ENCODE measurements at places on chromosomes 12 and 14.

DNA sequence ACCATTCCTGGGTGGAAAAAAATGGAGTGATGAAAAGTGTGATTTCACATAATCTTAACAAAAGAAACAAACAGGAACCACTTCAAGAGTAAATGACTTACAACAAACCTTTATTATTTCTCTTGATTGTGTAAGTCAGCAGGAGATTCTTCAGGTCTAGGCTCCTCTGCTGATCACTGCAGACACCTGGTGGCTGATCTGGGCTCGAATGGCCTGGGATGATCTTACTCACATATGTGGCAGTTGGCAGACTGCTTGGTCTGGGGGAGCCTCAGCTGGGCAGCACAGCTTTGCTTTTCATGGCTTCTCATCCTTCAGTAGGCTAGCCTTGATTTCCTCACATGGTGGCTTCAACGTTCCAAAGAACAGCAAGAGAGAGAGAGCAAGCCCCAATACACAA, 215.4 kb upstream of the PRICKLE1 start:
- DNase-seq = no peak

DNA sequence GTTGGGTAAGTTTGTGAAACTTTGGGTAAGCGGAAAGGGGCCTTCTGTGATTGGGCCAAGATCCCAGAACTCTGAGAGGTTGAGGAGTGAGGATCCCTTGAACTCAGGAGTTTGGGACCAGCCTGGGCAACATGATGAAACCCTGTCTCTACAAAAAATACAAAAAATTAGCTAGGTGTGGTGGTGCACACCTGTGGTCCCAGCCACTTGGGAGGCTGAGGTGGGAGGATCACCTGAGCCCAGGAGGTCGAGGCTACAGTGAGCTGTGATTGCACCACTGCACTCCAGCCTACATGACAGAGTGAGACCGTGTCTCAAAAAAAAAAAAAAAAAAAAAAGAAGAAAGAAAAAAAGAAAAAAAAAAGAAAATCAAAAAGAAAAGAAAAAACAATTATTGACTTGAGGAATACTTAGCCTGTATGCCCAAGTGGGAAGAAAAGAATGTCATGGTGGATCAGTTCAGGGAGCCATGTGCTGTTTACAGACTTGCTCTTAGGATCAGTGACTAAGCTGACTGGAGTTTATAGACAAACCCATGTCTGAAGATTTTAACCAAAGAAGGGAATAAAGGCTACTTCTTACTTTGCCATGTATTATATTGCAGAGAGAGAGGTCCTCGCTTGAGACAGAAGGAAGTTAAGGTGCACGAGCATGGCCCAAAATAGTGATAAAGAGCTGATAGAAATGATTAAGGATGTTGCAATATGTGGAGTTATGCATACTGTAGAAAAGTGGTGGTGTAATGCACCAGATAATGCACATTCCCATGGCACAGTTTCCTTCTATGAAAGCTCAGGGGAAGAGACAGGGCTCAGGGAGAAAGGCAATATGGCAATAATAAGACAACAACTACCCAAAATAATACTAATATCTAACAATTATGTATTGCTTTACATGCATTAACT, 881 bp downstream of the HSD17B6 start:
- DNase-seq = no peak

DNA sequence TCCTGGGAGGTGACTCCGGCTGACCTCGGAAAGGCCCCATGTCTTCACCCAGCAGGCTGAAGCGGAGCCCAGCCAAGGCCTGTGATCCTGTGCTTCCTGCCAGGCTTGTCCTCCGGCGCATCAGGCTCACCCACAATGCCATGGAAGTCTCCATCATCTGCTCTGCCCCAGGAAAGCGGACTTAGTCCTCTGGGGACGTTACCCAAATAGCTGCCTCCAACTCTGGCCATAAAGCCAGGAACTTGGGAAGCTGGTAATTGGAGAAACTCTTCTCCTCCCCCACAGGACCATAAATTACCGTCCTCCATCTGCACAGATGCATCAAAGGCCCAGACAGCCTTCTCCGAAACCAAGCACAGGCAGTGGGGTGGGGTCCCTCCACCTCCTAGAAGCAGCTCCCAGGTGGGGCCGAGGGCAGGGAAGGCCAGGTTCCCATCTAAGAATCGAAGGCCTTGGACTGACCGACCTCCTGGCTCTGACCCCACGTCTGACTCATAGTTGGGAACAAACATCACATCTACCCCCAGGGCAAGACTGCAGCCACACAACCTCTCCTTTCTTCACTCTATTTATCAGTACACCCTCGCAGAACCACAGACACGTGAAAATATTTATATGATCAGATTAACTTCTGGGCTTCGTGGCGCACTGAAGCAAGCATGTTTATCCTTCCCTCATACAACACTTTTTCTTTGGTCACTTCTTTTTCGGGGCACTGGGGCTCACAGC, 56.4 kb downstream of the PITPNM2 start:
- DNase-seq = no peak

- peak; percentile 79 for DNase-seq
These were observed at the start of gene GLIPR1 for GRCh38 chr12:75480469-75480949. Gene GLIPR1, plus strand, starts transcription at chr12:75480755. Its CDS starts 126 bp downstream, at chr12:75480881.

- DNase-seq = no peak
These were observed 189.1 kb downstream of the BMP4 start for GRCh38 chr14:53767566-53767965.

DNA sequence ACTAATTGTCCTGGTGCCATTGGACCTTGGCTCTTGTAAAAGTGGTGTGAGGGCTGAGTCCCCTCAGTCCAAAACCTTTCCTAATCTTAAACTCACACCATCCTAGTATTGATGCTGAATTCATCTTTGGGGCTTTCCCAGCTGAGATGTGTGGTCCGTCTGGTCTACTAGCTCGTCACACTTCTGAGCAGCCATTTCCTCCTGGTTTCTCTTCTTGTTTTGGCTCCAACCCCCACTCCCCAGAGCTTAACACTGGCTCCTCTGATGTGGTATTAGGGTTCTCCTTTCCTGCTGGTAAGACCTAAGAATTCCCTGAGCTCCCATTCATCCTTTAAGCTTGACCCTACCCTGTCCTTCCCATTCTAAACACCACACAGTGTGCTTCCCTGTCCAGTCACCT, 900.6 kb downstream of the VRK1 start:
- DNase-seq = no peak

Data from left hindlimb (tissue), 1 donor.